ENCODE measurements at places on chromosomes 11 and 22.

- DNase-seq: no peak
Observed at GRCh38 chr22:27844656-27845591, 43.4 kb upstream of the MN1 start.

DNA sequence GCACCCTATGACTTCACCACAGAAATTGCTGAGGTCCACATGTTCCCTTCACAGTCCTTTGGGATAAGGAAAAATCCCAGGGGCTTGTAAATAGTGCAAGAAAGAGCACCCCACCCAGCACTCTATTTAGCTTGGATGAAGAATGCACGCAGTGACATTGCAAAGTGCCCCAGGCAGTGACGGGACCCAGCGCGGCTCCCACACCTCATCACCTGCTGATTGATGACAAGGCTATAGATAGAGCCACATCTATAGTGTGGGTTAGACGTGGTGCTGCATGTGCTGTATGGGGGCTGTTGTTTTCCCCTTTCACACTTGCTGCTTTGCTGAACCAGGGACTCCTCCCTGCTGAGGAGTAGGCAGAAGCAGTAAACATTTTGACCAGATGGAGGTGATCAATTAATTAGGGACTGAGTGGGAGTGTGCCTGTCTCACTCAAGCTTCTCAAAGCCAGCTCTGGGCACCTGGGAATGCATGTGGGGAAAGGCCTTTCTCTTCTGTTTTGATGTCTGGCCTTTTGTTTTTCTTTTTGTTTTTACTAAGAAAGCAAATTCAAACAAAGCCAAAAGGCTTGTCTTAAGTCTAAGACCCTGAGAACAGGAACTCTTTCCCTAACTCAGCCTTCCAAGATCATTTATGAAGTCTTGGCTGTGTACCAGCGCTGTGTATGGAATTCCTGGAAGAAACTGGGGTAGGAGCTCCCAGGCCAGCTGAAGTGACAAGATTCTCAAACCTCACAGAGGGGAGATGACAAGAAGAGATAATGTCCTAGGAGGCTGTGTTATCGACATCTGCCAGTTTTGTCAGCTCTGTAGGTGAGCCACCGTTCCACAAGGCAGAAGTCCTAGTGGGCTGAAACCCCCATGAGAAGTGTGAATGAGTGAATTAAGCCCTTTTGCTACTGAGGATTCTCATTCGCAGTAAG, 219.7 kb downstream of the BARX2 start:
- no peak for DNase-seq

GRCh38 chr11:124942466-124943253, 6.8 kb upstream of the HEPACAM start:
- DNase-seq: no peak

GRCh38 chr22:26648528-26649388, 8.6 kb upstream of the MIAT start:
- no peak for DNase-seq

- no peak for DNase-seq
Observed at GRCh38 chr11:102286292-102286691, 31.0 kb upstream of the BIRC3 start.
